AG04450 (cell line): ENCODE measurements at places on chromosomes 16 and 17.
A peak's percentile ranks its signal among the peaks of the same experiment; 100 is the strongest.

DNA sequence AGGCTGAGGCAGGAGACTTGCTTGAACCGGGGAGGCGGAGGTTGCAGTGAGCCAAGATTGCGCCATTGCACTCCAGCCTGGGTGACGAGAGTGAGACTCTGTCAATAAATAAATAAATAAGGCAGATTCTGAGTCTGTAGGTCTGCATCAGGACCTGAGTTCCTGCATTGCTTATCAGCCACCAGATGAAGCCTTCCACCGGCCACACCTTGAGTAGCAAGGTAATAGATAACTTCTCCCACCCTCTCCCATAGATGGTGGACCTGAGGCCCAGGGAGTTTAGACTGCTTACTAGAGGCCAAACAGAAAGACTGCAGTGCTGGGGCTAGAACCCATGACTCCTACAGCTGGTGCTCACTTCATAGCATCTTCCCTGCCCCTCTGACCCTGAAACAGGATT lies 22.1 kb downstream of the ZP2 start:
- no peak for DNase-seq

GRCh38 chr16:71448274-71448866 lies 6.5 kb upstream of the TLE7 start:
- DNase-seq, result no peak

DNA sequence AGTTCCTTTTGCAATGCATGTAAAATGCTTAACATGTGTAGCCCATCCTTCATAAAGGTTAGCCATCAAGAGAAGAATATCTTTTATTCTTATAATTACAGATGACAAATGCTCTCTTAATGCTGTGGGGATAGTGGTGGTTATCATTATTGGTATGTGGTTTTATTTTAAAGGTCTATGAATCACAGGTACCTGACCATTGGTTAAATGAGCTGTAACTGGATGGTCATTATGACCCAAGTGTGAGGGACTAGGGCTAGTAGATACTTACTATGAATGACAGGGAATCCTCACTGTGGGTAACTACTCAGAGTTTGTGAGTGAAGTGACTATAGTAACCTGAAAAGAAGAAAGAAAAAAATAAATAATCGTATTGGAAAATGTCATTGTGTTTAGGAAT lies 78.8 kb downstream of the CDRT15 start:
- DNase-seq, result no peak

DNA sequence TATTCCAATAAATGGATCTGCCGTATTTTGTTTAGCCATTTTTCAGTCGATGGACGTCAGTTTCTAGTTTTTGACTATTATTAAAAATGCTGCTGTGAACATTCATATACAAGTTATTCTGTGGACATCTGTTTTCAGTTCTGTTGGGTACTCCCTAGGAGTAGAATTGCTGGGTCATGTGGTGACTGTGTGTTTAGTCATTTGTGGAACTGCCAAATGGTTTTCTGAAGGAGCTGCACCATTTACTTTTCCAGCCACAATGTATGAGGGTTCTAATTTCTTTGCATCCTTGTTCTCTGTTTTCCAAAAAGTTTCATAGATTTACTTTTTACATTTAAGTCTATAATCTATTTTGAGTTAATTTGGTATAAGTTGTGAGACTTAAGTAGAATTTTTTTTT lies 29.5 kb downstream of the CYLD start:
- peak; percentile 21 for DNase-seq

- DNase-seq, result no peak
Measured at GRCh38 chr16:57376313-57376818, 4.1 kb downstream of the CX3CL1 start.

- peak; percentile 3 for DNase-seq
Measured at GRCh38 chr17:48153691-48154358, 46.3 kb downstream of the SNX11 start.

DNA sequence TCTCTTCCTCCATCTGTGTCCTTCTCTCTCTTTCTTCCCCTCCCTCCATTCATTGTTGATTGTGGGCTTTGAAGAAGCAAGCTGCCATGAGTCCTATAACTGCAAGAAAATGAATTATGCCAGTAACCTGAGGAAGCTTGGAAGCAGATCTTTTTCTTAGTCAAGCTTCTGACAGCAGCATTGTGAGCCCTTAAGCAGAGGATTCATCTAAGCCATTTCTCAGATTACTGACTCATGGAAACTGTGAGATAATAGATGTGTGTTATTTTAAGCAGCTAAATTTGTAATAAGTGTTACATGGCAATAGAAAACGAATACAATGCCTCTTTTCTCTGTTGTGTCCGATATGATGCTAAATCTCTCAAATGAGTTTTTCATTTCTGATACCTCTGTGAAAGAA lies 1109.7 kb downstream of the CDH11 start:
- DNase-seq, result no peak
